ENCODE measurements at places on chromosomes 5 and 9.

DNA sequence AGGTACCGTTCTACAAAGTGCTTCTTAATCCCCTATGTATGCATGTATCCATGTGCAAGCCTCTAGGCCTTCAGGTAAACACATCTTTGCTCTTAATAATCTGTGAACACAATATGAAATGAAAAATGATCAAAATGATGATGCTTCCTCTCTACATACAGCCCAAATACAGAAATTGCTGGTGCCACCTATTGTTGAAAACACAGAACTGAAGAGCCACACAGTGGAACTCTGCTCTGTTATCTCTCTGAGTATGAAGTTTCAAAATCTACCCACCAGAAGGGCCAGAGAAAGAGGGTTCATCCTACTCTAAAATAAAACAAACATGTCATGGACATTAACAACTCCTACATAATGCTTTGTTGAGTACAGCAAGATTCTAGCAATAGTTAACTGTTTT is 71.3 kb downstream of the GLIS3 start:
- DNase-seq: no peak

DNA sequence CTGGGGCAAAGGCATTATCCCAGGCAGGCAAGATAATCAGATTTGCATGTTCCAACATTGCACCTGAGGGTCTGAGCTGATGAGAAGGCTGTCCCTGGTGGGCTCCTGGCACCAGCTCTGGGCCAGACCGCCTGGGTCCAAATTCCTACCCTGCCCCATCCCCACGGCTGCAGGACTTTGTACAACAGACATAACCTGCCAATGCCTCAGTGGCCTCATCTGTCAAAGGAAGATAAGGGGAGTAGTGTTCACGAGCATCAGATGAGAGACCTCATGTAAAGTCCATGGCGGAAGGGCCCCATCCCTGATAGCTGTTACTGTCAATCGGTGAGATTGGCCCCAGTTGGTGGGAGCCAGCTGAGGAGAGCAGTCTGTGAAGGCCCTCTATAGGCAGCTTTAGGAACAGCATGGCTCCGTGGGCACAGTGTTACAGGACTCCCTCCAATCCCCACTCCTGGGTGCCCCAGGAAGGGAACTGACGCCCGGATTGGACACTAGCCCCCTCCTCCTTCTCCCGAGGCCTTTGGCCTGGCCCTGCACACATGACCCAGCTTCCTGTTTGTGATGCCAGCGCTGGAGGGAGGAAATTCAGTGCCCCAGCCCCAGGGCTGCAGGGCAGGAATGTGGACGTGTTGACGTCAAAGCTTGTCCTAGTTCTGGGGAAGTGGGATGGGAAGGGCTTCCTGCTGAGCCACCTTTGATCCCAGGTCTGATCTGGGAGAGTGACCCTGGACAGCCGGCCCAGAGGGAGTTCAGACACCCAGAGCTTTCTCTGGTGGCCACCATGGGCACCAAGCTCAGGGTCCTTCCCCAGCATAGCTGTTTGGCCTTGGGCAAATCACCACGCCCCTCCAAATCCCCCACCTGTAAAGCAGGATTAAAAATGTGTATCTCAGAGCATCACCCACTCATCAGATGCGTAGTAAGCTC is 56.2 kb downstream of the DUSP1 start:
- DNase-seq: no peak

DNA sequence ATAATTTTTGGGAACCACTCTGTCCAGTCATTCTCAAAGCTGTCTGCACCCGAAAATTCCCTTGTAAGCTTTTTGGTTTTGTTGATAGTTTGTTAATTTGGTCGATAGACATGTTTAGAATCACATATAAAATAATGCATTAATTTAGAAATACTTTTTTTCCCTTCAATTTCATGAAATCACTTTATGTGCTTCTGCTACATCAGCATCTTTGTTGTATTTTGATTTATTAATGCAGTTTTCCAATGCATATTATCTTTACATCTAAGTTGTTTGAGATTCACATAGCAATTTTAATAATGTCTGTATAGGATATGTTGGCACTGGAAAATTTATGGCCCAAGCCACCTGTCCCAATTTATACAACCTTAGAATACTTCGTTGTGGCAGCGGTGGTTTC is 60.6 kb upstream of the SV2C start:
- DNase-seq: no peak

DNA sequence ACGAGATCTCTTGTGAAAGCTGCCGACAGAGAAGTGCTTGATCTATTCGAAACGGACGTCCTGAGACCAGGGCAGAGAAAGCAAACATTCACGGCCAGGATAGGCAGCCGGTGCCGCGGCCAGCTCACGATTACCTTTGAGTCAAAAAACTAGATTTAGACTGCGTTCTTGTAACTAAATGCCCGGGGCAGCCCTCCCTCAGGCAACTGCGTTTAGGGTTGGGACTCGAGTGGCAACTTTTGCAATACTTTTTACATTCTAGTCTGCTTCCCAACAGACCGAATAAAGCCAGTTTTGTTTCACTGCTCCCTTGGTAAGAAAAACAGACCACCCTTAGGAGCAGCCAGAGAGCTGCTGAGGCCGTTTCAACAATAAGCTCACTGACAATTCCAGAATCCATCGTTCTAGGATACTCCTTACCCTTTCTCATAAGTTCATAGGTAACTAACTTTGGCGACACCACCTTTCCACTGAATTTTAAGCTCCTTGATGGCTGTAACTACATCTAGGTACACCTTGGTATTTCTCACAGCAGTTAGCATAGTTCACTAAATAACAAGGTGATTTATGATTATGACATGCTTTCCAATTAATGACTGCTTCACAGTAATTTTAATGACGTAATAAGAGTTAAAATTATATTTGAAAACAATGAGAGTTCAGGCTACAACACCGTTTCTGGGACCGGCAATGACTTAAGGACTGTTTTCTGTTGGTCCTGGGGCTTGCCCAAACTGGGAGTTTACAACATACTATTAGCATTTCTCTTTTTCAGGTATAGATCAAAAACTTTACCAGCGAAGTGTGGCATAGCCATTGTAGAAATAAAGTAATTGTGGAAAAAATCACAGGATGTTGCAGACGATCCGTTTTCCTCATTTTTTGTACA is 899 bp upstream of the RAPGEF6 start:
- peak; percentile 22 for DNase-seq

GRCh38 chr5:53671447-53671846 is 111.0 kb downstream of the NDUFS4 start:
- DNase-seq: no peak

- DNase-seq: no peak
Measured at GRCh38 chr5:1973391-1974013, 90.8 kb upstream of the IRX4 start.

DNA sequence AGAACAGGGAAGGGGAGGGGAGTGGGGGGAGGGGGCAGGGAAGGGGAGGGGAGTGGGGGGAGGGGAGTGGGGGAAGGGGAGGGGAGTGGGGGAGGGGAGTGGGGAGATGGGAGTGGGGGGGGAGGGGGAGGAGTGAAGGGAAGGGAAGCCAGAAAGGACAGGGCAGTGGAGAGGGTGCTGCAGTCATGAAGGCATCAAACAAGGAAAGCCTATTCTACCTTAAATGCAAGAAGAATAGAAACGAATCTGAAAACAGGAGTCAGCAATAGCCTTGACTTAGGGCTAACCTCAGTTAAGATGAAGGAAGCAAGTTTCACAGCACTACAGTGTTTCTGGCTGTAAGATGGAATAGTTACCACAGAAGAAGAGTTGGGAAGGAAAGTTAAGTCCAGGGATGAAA is 59.5 kb downstream of the CAMSAP1 start:
- no peak for DNase-seq

GRCh38 chr5:1564182-1564748 is 40.5 kb upstream of the LPCAT1 start:
- DNase-seq: no peak

GRCh38 chr5:56639476-56639875 is 175.9 kb upstream of the MAP3K1 start:
- DNase-seq: no peak

- no peak for DNase-seq
Measured at GRCh38 chr5:176714067-176714466, 66.8 kb downstream of the TSPAN17 start.

DNA sequence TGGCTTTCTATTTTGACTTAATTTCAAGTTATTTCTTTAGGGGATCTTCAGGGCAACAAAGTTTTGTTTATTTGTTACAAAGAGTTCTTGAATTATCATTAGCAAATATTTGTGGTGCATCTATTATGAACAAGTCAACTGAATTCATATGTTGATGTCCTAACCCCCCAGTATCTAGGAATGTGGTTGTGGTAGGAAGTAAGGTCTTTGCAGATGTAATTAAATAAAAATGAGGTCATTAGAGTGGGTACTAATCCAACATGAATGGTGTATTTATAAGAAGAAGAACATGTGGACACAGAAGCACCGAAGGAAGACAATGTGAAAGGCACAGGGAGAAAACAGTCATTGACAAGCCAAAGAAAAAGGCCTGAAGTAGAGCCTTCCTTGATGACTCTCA is 474.0 kb upstream of the DAB2 start:
- no peak for DNase-seq

- no peak for DNase-seq
Measured at GRCh38 chr5:41009232-41009631, 61.9 kb downstream of the MROH2B start.

DNA sequence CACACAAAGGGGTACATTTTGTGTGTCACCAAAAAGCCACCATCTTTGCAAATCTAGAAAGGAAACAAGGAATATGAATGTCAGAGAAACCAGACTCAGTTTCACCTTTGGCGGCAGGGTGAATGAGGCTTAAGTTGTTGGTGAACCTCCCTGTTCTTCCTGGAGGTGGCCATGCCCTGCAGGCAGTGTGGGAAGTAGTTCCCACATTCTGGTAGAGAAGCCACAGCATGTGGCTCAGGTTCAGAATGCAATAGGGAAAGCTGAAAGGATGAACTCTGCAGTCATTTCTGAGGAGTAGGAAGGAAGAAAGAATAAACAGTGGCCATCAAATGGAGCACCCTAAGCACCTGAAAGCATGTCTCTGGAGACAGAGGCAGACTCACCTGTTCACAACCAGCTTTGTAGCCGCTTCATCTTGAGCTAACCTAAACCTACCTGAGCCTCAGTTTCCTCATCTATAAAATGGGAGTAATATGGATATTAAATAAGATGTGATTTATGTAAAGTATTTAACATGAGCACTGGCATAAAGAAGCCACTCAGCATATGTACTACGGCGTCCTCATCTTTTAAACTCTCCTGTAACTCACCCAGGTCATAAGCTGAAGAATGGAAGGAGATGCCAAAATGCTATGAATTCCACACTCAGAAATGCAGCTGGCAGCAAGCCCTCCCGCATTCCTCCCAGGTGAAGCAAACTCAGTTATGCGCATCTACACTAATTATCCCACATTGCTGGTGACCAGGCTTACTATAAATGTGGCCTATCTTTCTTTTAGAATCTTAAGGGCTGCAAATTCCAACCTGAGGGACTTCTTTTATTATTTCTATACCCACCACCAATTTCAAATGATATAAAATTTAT is 86.0 kb downstream of the ZNF608 start:
- DNase-seq: no peak

DNA sequence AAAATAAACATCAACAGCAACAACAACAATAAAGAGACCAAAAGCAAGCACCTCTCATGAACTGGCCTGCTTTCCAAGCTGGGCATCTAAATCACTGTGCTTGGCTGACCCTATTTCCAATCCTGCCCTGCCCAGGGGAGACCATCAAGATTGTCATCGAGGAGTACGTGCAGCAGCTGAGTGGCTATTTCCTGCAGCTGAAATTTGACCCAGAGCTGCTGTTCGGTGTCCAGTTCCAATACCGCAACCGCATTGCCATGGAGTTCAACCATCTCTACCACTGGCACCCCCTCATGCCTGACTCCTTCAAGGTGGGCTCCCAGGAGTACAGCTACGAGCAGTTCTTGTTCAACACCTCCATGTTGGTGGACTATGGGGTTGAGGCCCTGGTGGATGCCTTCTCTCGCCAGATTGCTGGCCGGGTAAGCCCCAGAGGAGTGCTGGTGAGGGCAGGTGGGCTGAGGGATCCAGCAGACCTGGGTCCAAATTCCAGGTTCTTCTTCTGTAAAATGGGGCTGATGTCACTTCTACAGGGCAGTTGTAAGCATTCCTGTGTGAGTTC is 15.6 kb downstream of the PTGS1 start:
- DNase-seq: no peak

DNA sequence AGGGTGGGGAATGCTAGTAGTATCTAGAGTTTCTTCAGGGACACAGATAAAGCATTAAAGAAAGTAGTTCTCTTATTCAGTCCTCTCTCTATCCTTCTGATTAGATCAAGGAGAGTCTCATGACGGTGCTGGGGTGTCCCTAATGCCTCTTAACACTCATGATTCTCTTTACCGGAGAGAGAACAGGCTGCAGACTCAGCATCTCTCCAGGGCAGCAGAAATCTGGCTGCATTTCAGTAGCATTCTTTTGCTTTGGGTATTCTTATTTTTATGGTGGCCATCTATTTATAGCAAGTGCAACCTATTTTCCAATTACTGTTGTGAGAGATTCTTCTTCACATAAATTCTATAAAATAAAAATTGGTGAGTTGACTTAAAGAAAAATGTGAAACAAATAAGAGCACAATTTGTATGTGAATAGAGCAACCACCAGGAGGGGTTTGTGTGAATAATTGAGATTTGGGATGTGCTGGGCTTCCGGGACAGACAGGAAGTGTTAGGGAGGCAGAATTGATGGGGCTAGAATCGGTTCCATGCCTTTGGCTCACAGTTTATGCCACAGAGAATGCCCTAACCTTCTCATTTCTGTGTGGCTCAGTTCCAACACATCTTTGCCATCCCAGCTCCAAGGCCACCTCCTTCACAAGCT is 23.8 kb upstream of the BOD1 start:
- DNase-seq: no peak

GRCh38 chr5:56328753-56329560 is 95.8 kb upstream of the ANKRD55 start:
- no peak for DNase-seq

DNA sequence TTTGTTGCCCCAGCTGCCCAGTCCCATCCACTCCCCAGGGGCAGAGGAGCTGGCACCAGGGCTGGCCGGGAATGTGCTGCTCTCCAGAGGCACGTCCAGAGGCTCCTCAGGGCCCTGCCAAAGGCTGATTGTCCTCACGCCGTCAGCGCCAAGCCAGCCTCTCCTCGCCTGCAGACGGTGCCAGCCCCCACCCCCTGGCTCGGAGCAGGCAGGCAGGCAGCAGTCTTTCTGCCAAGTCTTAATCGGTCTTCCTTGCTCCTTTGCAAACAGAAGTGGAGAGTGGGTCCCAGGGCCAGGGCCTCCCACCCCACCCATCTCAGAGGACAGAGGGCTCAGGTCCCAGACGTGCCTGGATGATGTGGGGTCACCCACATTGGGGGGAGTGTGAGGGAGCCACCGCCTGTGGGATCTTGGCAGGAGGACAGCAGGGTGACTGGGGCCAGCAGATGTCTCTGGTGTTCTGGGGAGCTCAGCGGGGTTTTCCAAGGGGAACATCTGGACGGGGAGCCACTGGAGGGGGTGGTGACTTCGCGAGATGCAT is 36.3 kb downstream of the FAM163B start:
- DNase-seq: no peak

DNA sequence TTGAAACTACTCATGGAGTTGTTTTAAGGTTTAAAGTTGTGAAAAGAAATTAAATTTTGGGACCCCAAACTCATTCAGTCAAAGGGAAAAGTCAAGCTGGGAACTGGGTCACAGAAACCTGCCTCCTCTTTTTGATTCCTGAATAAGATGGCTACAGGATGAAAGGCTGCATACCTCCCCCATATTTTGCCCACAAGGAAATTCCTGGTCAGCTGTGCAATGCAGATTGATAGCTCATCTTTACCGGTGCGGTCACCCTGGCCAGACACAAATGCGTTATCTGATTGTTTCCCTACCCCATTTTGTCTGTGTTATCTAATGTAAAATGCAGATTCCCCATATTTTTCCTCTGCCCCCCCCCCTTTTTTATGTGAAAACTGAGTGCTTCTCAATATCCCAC is 1.3 kb downstream of the HAVCR2 start:
- DNase-seq: no peak

- no peak for DNase-seq
Measured at GRCh38 chr9:102950346-102950745, 44.8 kb upstream of the CYLC2 start.

Data from left renal pelvis (tissue), 4 donors.